ENCODE measurements at places on chromosomes 4 and X.

GRCh38 chr4:72427057-72427456, 142.0 kb downstream of the ADAMTS3 start:
- DNase-seq = no peak

DNA sequence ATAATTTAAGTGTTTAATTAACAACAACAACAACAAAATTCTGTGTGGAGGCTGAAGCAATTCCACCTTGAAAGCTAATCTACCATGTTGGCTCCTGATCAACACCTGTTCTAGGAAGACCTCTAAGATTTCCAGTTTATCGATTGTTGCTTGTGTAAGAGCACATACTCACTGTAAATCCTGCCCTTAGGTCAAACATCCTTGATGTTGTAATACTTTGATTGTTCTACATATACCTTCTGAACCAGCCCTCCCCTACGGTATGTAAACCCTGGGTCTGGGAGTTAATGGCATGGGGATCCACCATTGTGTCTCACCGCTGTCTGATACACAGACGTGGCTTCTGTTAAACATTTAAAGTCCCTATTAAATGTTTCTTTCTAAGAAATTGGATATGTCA, 73.2 kb downstream of the RASL11B start:
- no peak for DNase-seq

DNA sequence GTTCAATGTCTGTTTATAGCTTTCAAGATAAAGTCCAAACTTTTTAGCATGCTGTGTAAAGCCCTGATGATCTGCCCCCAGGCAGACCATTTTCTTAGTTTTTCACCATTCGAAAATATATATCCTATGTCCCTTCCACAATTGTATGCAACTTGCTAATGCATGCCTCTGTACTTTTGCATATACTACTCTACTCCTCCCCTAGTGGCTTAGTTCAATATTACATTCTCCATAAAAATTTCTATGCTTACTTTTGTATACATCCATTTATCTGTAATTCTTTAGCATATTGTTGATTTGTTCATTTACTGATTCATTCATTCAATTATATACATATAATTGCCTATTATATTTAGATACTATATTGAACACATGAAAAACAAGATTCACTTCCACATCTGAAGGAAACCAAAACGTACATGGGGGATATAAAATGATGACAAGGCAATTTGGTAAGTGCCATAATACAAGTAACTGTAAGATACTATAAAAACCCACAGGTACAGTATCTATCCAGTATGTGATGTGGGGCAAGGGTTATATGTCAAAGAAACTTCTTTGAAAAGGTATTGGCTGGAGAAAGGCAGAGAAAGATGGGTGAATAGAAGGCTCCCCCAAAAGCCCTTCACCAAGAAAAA, 902.5 kb downstream of the FAM133A start:
- DNase-seq = no peak

DNA sequence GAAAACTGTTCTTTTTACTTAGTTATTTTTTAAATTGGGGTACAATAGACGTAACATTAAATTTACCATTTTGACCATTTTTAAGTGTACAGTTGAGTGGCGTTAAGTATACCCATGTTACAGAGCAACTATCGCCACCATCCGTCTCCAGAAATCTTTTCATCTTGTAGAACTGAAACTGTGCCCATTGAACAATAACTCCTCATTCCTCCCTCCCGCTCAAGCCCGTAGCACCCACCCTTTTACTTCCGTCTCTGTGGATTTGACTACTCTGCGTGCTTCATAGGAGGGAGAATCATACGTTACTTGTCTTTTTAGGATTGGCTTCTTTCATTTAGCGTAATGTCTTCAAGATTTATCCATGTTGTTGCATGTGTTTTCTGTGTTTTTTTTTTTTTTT, 55.3 kb downstream of the TMEM131L start:
- DNase-seq = no peak

Measured in activated CD4-positive, alpha-beta T cell treated with anti-CD3 and anti-CD28 coated beads, Interleukin-2, amount 50 U/mL, for 4 hours (primary cell).